ENCODE measurements at places on chromosomes 12 and 14.

DNA sequence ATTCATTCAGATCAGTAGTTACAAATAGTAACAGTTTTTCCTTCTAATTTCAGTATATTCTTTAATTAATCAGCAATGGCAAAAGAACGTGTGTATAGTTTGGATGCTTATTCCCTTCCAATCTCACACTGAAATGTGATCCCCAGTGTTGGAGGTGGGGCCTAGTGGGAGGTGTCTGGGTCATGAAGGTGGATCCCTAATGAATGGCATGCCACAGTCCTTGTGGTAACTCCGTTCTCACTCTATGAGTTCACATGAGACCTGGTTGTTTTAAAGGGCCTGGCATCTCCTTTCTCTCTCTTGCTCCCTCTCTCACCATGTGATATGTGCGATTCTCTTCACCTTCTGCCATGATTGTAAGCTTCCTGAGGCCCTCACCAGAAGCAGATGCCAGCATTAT lies 18.9 kb upstream of the SYNDIG1L start:
- DNase-seq = no peak

- no peak for DNase-seq
These were observed at the start of gene BIN2 for GRCh38 chr12:51323966-51324895. Gene BIN2 (minus strand): TSS chr12:51324174. CDS start chr12:51324102, 72 bp downstream.

- DNase-seq = no peak
These were observed 323.1 kb downstream of the PDZRN4 start for GRCh38 chr12:41511247-41511646.

- DNase-seq = no peak
These were observed 7.0 kb downstream of the B4GALNT3 start for GRCh38 chr12:466762-467161.

DNA sequence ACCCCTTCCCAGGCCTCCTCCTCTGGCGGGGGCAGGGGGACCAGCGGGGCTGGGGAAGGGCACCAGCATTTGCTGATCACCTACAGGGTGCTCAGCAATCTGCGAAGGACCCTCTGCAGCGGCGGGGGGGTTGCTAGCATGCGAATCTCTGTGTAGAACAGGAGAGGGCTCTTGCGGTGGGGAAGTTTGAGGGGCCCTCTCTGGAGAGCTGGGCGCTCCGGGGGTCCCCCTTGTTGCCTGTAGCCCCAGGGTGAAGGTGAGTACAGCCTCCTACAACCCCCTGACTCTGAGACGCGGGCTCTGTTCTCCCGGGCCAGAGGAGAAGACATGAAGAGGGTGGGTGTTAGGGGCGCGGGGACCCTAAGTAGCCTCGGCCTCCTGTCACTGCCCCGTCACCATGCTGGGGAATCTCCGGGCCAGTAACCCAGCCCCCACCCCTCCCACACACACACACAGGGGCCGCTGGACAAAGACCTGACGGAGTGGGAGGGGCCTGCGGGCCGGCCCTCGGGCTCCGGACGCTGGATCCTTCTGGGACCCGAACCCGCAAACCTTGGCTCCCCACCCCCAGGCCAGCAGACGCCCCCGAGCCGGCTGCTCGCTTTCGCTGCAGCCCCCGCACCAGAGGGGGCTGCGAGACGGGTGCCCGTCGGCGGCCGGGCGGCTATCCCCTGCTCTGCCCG lies 734 bp downstream of the FIGNL2 start:
- no peak for DNase-seq

- DNase-seq = no peak
These were observed 50.2 kb downstream of the A2M start for GRCh38 chr12:9065607-9065856.

DNA sequence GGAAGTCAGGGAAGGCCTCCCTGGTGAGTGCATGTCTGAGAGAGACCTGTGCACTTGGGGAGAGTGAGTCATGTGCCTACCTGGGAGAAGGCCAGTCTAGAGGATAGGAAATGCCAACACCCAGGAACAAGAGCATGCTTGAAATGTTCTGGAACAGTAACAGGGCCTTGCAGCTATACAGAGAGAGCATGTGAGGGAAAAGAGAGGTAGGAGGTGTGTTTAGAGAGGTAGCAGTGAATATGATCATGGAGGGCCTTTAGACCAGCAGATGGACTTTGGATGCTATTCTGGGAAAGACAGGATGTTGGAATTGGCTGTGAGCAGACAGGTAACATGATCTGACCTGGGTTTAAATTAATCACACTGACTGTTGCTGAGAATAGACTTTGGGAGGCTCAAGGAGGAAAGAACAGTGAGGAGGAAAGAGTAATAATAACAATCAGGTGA lies 1143.6 kb downstream of the FLRT2 start:
- no peak for DNase-seq

DNA sequence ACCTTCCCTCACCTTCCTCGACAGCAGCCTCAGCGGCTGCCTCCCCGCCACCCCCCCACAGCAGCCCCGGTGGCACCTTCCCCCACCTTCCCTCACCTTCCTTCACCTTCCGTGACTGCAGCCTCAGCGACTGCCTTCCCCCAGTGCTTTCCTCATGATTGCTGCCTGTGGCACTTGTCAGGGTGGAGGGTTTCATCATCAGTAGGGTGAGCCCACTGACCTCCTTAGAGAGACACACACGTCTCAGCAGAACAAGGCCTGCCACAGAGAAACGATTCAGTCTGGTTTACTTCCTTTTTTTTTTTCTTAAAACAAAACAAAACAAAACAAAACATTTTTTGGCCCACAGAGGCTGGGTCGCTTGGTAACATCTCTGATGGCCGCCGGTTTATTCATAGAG lies 75.0 kb downstream of the EP400 start:
- no peak for DNase-seq

DNA sequence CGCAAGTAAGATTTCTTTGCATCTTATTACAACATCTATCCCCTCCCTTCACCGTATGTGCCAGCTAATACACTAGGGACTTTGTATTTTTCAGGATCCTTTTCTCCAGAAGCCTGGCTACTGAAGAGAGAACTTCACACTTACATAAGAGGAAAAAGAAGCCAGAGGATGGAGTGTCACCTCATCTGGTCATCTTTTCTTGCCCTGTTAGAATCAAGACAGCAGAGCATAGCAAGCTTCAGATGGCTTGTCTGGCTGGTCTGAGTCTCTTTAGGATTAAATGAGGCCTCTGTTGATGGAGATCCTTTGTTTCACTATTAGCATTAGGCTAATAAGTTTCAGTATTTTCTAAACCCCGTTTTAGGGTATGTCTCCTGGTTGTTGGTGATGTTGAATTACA lies 14.4 kb upstream of the AACS start:
- no peak for DNase-seq

GRCh38 chr14:36856095-36856878 lies 194.6 kb downstream of the PAX9 start:
- DNase-seq = no peak

- no peak for DNase-seq
These were observed 33.9 kb upstream of the RASSF8 start for GRCh38 chr12:25924491-25925001.

DNA sequence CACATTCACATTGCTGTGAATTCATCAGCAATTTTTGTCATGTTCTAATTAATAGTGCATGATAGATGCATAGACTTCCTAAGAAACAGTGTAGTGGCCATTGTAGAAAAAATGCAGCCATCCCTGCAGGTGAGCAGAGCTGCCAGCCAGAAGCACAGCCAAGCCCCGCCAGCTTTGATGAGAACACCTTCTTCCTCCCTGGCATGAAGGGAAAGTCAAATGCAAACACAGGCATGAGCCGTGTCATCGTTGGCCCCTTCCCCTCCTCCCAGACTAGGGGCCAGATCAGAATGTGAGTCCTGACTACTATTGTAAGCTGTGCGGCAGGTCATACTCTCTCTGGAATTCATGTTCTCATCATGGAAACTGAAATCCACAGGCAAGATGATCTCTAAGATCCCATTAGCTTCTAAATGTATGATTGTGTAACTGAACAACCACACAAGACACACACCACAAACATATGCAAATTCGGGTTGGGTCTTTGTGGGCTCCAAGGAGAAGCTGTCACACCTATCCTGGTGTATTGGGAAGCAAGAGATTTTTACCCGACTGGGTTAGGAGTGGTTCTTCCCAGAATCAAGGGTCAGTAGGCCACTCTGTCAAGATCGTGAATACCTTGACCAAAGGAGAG lies 2.8 kb upstream of the AQP2 start:
- DNase-seq = no peak

DNA sequence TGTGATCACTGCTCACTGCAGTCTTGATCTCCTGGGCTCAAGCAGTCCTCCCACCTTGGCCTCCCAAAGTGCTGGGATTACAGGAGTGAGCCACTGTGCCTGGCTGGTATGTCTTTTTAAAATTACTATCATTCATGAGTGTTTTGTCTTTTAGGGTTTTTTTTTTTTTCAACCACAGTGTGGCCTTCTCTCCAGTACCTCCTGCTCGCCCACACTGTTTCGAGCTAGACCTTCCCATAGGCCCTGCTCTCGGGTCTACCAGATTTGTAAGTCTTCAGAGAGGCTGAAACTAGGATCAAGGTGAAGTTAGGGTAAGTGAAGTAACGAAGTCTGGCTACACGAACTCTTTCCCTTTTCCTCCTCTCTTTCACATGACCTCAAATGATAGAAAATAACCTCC lies 1.5 kb downstream of the BIN2 start:
- no peak for DNase-seq

GRCh38 chr14:77344377-77344996 lies 23.7 kb downstream of the GSTZ1 start:
- DNase-seq = no peak

GRCh38 chr12:2783936-2784600 lies 10.7 kb upstream of the FKBP4 start:
- no peak for DNase-seq

GRCh38 chr12:24378548-24379407 lies 429.3 kb upstream of the SOX5 start:
- no peak for DNase-seq

DNA sequence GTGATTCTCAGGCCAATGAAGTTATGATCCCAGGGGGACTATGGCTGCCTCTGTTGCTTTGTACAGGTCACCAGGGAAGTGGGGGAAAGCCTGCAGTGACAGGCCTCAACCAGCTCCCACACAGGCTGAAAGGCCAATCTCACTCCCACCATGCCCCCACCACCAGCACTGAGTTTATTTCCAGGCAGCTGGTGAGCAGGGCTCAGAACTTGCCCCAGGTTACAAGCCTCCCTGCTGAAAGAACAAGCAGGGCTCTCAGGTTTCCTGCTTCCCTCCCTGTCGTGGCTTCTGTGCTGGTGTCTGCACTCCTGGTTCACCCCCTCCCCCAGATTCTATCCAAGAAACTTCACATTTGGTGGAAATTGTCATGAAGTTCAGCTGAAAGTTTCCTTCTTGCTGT lies 260.3 kb downstream of the CCDC59 start:
- no peak for DNase-seq

DNA sequence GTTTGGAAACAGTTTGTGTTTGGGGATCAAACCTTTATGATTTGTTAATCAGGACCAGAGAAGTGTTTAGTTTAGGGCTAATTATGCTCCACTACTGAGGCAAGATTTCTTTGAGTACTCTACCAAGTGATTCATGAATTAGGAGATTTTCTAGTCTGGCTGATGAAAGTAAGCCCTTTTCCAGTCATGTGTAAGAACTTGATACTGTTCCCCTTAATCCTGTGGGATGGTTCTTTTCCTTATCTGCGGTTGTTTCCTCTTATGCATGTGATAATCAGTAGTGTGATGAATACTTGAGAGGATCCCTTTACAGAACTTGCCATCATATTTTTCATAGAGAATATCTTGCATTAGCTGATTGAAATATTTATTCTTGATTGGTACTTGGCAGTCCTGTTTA lies 42.1 kb downstream of the DYRK2 start:
- no peak for DNase-seq

- no peak for DNase-seq
These were observed 368.1 kb upstream of the FOXG1 start for GRCh38 chr14:28398506-28398905.

GRCh38 chr14:61494018-61494417 lies 172.6 kb downstream of the PRKCH start:
- no peak for DNase-seq

DNA sequence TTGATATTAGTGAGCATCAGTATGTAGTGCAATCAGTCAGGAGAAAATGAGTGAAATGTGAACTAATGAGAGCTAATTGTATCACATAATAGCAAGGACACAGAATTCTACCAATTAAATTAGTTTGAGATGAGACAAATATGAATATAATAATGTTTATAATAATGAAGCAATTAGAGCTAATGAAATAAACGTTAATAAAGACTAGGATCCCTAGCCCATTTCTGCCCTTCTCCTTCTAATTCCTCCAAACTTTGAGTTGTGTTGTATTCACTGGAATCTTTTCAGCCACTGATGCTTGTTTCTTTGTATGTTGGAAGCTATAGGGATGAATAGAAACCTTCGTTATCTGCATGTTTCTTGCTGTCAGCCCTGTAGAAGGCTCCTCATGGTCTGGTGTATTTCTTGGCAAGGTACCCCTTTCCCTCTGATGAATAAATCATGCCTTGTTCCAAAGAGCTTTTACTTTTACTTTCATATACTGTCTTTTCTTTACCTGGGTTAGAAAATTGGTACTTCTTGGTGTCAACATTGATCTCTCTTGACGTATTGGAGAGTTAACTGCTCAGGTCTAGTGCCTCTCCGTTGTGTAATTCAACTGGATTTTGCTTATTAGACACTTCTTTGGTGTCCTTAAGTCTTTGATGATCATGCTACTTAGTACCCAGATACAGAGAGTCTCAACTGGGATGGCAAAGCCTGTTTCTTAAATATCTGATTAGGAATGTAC lies 154.8 kb downstream of the PTCSC3 start:
- DNase-seq = no peak

- no peak for DNase-seq
These were observed 160.9 kb downstream of the EPS8 start for GRCh38 chr12:15627995-15628945.

- DNase-seq = no peak
These were observed 58.5 kb downstream of the WNK1 start for GRCh38 chr12:810671-811415.
